ENCODE measurements at places on chromosomes 6 and 20. TPM values are rescaled to one million over a fixed set of nuclear protein-coding genes. Genes with fewer than 3 reads are reported as not detected.

Gene RIOK1
- 12.6 TPM for total RNA-seq

Gene HLA-DOB
- not detected for total RNA-seq

Gene DYNLT2
- total RNA-seq = 0.62 TPM

Gene AGER
- 42.2 TPM for total RNA-seq

Gene TRIM31
- not detected for total RNA-seq

Gene ABRACL
- 117 TPM for total RNA-seq

Gene ADGRF4
- not detected for total RNA-seq

Gene CD40
- 69.4 TPM for total RNA-seq

Gene WFDC12
- total RNA-seq = not detected

Gene TTBK1
- total RNA-seq = 1.0 TPM

Gene PTK7
- total RNA-seq = 208 TPM

DNA sequence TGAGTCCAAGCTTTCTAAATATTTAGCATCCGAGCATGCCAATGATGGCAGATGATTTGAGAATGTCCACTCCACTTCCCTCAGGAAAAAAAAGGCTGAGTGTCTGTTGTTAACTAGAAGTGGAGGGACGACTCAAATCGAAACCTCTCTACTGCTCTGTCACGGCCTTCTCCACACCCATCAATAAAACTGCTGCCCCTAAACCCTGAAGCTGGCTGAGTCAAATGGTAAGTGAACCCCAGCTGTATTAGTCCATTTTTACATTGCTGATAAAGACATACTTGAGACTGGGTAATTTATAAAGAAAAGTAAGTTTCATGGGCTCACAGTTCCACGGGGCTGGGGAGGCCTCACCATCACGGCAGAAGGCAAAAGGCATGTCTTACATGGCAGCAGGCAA lies 707.0 kb downstream of the QKI start:
- no peak for DNase-seq

- DNase-seq = no peak
These were observed 24.4 kb downstream of the DCBLD1 start for GRCh38 chr6:117506907-117507306.

DNA sequence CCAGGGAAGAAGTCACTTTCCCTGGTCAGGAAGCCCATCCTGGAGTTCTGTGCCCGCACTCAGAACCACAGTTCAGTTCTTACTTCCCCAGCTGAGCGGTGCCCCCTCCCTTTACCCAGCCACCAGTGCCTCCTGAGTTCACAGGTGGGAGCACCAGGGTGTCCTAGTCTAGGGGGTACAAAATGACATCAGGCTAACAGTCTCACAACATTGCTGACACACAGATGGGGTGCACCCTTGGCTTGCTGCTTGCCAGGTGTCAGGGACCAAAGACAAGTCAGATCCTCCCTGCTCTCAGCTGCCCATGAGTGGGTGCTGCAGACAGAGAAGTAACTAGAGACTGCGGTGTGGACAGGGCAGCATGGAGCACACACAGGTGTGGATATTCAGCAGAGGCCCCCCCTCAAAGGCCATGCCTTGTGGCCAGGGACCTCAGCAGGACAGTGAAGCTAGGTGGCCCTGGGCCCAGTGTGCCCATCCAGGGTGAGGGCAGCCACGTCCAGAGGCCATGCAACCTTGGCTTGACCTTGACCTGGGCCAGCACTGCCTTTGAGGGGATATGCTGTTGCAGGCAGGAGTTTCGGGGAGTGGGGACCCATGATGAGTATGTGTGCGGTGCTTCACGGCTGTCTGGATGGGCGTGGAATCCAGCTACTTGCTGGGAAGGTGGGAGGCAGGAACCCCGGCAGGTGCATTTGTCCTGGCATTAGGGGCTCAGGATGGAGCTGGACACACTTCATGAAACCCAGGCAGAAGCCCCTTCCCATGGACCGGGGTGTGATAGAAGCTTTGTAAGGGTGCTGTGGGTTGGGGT lies 110.4 kb upstream of the FRMD1 start:
- no peak for DNase-seq

DNA sequence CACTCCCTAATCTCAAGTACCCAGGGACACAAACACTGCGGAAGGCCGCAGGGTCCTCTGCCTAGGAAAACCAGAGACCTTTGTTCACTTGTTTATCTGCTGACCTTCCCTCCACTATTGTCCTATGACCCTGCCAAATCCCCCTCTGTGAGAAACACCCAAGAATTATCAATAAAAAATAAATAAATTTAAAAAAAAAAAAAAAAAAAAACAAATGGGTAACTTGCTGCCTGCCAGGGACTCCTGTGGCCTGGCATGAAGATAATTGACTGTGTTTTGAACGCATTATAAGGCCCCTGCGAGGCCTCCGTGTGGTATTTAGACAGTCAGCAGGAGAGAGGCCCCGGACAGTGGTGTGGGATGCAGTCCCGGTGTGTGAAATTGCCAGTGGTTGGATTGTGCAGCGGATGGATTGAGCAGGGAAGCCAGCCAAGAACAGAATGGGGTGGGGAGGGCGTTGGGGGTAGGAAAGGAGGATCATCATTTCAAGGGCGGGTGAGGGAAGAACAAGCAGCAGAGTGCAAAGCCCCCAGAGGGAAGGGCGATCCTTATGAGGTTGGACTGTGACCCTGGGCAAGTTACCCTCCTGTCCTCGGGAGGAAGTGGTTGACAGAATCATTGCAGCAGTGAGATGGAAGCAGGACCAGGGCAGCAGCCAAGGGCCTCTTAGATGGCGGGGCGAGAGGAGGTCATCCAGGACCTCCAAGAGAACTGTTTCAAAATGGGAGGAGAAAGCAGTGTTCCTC lies 43.3 kb downstream of the PPARD start:
- DNase-seq = no peak

DNA sequence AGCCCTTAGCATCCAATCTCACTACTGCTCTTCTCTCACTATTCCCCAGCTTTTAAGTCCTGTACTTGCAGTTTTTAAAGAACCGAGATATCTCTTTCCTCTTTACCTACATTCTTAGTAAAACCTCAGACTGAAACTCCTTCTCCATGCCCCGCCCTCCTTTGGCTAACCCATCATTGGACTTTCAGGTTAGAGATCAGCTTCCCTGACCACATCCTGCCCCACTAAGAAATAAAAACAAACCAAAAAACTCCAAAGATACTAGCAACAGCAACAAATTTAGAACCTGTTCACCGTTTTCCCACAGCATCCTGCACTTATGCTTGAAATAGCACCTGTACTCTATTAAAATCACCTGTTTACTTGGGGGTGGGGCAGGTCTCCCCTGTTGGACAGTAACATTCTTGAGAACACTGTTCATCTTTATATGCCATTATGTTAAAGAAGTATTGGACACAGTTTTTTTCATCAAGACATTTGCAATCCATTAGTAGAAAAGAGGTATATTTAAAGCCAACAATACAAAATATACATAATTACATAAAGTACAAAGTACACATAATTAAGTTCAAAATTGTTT lies 16.3 kb upstream of the SMAP1 start:
- no peak for DNase-seq

GRCh38 chr20:63628246-63628975 lies 1.5 kb upstream of the GMEB2 start:
- DNase-seq = no peak

GRCh38 chr6:35230950-35231349 lies 17.2 kb downstream of the SCUBE3 start:
- DNase-seq = no peak

GRCh38 chr6:137102851-137103492 lies 58.2 kb upstream of the IL20RA start:
- no peak for DNase-seq

DNA sequence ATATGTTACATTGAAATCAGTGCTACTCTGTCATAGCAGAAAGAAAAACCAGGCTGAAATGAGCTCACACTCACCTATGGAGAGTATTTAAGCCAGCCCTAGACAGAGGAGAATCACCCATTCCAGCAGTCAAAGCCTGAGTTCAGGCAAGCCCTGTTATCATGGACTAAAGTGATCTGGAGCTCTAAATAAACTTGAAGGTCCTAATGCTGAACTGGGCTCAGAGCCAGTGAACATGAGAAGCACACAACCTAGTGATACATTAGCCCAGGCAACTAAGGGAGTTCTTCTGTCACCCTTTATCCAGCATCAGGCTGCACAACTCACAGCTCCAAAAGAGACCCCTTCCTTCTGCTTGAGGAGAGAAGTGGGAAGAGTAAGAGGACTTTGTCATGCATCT lies 425.0 kb downstream of the COL12A1 start:
- no peak for DNase-seq

DNA sequence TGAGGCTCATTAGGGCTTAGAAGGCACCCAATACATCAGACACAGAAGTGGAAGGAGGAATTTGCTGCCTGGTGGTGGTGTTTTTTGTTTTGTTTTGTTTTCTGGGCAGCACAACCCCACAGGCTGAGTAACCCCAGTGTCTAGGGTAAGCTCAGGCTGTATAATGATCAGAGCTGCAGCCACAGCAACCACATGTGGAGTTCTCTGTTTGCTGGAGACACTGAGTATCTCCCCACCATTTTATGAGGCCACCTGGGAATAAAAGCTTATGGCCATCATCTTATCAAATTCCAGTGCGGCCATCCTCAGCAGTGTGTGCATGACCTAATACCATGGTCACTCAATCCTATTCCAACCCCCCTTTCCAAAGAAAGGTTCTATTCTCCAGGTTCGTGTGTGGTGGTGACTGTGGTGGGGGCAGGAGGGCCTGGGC lies 3.4 kb upstream of the DLL1 start:
- no peak for DNase-seq

- DNase-seq = no peak
These were observed 15.7 kb downstream of the MANEA start for GRCh38 chr6:95593025-95593424.

- no peak for DNase-seq
These were observed 149.0 kb upstream of the SGK1 start for GRCh38 chr6:134466771-134467525.

GRCh38 chr6:118897386-118897785 lies 3.4 kb downstream of the ASF1A start:
- no peak for DNase-seq

DNA sequence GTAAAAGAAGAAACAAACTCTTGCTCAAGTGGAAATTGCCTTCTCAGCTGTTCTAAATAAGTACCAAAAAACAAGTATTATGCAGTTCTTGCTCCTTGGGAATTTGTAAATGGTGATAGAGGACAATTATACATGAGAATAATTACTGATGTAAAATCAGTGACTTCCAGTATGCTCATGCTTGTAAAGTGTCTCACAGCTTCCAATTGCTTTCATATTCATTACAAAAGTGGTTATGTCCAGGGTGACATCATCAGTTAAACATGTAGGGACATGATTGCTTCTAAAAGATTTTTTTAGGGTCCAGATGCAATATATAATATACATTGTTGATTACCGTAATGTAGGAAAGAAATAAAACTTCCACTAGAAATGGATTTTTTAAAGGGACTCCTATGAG lies 122.8 kb upstream of the B3GAT2 start:
- no peak for DNase-seq

DNA sequence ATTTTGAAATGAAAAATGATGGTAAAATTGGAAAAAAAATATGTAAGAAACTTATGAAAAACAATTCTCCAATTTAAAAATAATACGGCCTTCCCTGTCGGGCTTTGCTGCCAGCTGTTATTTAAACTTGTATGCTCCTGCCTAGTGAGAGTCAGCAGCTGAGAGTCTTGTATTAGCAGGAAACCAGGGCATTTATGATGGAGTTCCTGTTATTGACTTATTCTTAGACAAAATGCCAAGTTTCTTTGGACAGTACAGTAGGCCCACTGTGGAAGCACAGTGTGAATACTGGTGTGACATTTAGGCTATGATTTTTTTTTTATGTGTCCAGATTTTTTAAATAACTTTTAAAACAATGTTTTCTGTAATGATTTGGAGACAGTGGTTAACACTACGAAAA lies 42.1 kb downstream of the GMDS start:
- no peak for DNase-seq

- DNase-seq = no peak
These were observed 54.3 kb downstream of the FAM229B start for GRCh38 chr6:112141707-112142106.

DNA sequence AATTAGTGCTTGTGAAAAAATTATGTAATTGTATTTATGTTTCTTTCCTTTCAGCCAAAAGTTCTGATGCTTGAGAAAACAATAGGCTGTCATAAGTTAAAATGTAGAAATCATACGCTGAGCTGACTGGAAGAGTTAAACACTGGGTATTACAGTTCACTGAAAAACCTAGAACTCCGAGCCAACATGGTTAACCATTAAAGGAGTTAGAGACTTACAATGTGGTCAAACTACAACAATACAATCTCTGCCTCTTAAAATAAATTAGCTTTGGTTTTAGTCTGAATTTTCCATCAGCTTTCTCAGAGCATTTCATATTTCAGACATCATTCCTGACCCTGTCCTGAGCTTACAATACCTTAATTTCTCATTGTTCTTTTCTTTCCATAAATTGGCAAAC lies 91.0 kb downstream of the COL12A1 start:
- DNase-seq = no peak

GRCh38 chr6:41821266-41821665 lies 33.8 kb downstream of the TOMM6 start:
- DNase-seq = no peak

- DNase-seq = no peak
These were observed 122.5 kb downstream of the COL9A1 start for GRCh38 chr6:70180183-70180900.

DNA sequence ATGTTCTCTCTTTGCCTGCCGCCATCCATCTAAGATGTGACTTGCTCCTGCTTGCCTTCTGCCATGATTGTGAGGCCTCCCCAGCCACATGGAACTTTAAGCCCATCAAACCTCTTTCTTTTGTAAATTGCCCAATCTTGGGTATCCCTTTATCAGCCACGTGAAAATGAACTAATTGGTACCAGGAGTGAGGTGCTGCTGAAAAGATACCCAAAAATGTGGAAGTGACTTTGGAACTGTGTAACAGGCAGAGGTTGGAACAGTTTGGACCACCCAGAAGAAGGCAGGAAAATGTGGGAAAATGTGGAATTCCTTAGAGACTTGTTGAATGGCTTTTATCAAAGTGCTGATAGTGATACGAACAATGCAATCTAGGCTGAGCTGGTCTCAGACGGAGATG lies 694.9 kb downstream of the FRK start:
- DNase-seq = no peak

DNA sequence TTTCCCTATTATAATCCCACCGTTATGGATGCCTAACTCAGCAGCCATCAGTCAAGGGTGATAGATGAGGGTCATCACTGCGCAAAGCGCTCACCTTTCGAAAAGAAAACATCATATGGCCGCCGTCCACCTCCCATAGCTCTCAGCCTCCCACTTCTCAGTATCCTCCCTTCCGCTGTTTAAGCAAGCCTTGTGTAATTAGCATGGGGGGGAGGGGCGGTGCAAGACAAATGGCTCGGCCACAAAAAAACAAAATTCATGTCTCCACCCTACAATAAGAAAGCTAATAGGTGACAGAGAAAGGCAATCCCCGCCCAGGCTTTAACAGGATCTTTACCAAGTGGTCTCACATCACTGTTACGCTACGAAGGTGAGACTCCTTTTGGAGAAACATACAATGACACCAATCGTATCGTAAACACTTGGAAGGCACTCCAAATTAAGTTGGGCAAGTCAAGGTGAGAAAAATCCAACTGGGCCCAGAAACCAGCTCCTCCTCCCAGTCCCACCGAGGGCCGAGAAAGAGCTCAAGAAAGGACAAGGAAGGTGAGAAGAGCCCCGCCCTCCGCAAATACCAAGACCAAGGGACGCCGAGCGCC lies 645 bp downstream of the DDX39B start:
- DNase-seq = no peak
